ENCODE measurements at places on chromosomes 3 and 15.

DNA sequence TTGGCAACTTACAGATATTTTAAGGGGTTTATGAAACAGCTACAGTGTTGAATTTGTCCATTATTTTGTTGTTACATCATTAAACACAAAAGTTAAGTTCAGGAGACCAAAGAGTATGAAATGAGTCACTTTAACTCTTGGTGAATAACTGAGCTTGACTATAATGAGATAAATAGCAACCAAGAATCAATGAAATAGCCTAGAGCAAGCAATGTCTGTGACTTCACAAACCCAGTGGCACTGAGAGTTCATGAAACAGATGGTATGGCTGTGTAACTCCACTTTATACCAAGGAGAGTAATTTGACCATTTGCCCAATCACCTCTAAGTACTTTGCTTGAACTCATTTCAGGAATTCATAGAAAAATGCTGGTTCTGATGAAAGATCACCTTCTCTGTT, 169.6 kb upstream of the GADL1 start:
- DNase-seq: no peak

GRCh38 chr15:92510163-92510882, 116.6 kb downstream of the ST8SIA2 start:
- no peak for DNase-seq

DNA sequence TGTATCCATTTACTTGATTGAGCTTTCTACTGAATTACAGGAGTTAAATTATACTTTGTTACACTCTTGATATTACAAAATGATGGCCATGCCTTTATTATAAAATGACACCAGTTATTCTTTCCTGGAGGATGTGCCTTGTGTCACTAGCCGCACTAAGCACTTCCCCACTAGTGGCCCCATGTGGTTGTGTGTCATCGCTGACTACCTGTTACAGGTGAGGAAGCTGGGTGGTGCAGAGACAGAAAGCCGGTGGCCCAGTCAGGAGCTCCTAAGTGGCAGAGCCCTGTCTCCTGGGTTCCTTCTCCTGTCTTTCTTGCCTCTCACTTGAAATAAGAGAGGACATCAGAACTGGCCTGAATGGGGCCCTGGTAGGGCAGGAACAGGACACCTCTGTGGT, 96.8 kb downstream of the IGF1R start:
- DNase-seq: no peak

DNA sequence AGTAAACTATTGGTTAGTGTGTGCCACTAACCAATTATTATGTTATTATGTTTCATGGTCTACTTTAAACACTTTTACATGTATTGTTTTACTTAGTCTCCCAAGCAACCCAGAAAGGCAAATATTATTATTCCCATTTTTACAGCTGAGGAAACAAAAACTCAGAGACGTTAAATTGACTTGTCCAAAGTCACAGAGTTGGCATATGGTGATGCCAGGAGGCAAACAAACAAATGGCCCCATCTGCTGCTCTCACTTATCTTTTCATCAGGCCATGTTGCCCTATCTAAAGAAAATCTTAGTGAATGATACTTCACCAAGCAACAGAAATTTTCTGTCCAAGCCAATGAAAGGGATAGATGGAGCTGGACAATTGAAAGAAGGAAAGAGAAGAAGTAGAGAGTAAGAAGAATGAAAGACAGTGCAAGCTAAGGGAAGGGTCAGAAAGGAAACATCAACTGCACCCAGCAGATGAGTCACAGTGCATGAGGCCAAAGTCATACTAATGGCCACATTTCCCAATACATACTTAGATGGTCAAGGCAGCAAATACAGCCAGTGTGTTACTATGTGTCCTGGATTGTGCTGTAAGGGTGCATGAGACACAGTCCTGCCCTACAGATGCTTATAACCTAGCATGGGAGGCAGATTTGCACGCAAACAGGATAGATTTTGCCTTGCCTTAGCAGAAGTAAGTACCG, 266.9 kb downstream of the KCNMB2 start:
- no peak for DNase-seq

DNA sequence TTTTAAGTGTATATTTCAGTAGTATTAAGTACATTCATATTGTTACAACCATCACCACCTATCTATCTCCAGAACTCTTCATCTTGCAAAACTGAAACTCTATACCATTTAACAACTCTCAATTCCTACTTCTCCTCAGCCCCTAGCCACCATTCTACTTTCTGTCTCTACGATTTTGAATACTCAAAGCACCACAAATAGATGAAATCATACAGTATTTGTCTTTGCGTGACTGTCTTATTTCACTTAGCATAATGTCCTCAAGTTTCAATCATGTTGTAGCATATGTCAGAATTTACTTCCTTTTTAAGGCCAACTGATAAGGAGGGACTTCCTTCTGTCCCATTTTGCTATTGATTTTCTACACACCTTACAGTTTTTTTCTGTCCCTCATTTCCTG, 593.3 kb downstream of the FHIT start:
- DNase-seq: no peak

GRCh38 chr3:160126051-160126450, 99.2 kb upstream of the C3orf80 start:
- no peak for DNase-seq

DNA sequence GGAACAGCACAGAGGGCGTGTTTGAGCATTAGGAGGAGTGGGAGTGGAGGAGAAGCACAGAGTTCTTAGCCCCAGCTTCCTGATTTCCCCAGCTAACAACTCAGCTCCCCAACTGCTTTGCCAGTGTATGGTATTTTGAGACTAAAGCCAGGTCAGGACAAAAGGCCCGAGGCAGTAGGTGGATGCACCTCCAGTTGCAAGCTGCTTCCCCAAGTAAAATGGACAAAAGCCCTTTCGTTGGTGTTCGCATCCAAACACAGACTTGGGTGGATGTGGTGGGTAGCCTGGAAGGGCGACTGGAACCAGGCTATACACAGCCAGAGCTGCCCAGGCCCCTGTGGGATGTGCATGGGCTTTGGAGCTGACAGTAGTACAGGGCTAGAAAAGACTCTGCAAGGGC, 12.3 kb upstream of the EHD4 start:
- DNase-seq: no peak

DNA sequence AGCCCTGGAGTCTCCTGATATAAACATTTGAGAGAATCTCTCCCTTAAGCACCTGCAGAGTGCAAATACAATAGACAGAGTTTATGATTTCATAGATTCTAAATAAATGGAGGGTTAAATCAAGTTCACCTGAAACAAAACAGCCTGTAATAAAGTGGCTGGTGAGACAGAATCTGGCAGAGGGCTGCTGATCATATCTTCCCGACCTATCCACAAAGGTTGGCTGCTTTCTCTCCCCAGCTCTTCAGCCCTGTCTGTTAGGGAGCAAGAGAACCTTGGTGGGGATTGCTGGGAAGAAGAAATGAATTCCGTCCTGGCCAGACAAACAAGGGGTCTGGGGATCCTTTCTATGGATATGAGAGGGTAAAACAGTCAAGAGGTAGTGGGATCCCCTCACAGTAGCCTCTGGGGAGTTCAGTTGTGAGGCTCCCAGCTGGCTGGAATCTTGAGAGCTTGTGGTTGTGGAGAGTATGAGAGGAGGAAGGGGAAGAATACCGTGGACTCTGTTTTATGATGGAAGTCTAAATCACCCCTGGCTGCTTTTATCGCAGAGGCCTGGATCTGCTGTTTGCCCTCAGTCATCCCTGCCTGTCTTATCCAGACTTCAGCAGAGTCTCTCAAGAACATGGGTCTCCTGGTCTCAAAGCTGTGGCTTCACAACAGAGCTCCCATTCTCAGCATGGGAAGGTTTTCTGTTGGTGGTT, 451.3 kb downstream of the NTRK3 start:
- no peak for DNase-seq

DNA sequence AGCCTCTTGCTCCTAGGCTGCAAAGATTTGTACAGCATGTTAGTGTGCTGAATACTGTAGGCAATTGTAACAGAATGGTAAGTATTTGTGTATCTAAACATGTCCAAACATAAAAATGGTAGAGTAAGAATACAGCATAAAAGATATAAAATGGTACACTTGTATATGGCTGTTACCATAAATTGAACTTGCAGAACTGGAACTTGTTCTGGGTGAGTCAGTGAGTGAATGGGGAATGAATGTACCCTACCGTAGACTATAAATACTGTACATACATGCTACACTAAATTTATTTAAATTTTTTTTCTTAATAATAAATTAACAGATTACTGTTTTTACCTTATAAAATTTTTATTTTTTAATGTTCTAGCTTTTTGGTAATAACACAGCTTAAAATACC, 858.7 kb downstream of the ROBO2 start:
- no peak for DNase-seq

DNA sequence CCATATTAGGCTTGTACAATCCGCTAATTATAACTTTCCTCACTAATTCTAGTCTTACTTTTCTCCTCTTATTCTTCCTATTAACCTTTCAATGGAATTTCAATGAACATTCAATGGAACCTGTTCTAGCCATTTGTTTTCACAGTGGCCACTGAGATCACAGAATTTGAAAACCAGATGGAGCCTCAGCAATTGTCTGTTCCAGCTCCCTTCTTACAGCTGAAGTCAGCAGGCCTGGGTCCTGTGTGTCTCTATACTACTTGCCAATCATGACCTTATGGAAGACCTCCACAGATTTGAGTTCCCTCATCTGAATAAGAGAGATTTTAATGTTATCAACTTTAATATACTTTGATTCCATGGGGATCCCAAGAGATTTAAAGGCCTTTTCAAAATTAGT, 36.6 kb downstream of the TJP1 start:
- DNase-seq: no peak

- no peak for DNase-seq
Observed at GRCh38 chr3:9951598-9951961, 628 bp downstream of the PRRT3 start.

- DNase-seq: no peak
Observed at GRCh38 chr15:40697916-40698315, 2.9 kb downstream of the RAD51 start.

DNA sequence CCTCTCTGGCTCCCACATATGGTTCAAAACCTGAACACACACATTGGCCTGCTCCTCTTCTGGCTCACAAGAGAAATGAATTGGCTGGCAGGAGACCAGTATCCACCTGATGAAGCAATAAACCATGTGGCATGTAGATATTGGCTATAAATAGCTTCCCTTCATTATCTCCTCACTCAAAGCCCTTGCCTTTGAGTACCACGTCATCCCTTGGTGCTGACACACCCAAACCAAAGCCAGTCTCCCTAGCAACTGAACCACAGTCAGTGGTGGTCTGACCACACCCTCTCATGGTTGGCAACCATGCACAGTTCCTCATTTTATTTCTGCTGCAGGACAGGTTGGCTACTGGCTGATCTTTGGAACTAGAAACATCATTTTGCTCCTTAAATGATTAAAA, 98.8 kb downstream of the ZNF621 start:
- DNase-seq: peak; percentile 94

- no peak for DNase-seq
Observed at GRCh38 chr15:36601497-36601932, 22.1 kb downstream of the CDIN1 start.

- DNase-seq: no peak
Observed at GRCh38 chr3:101104321-101104720, 111.1 kb upstream of the ABI3BP start.

GRCh38 chr3:141368925-141369794, 856 bp downstream of the ZBTB38 start:
- DNase-seq: no peak

GRCh38 chr3:149470381-149470780, 4.1 kb upstream of the TM4SF4 start:
- DNase-seq: no peak

DNA sequence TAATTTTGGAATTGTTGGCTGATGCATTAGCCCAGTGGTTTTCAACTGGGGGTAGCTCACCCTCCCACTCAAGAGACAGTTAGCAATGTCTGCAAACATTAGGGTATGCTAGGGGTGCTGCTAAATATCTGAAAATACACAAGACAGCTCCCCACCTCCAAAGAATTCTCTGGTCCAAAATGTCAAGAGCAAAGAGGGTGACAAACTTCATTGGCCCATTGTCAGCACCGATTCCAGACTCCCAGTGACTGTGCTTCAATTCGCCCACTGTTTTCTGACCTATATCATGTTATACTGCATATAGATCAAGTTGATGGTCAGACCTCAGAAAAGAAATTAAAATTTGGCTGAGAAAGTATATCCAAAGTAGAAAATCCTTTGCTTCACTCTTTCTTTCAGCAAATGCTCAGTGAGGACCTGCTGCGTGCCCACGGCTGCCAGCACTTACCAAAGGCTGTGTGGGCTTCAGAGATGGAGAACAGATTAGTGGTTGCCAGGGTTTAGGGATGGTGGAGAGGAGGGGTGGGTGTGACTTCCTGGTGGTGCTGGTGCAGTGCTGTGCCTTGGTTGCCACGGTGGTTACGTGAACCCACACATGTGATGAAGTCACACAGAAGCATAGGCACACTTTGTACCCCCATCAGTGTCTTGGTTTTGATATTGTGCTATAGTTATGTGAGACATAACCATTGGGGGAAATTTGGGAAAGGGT, 204.0 kb downstream of the PLCL2 start:
- no peak for DNase-seq

DNA sequence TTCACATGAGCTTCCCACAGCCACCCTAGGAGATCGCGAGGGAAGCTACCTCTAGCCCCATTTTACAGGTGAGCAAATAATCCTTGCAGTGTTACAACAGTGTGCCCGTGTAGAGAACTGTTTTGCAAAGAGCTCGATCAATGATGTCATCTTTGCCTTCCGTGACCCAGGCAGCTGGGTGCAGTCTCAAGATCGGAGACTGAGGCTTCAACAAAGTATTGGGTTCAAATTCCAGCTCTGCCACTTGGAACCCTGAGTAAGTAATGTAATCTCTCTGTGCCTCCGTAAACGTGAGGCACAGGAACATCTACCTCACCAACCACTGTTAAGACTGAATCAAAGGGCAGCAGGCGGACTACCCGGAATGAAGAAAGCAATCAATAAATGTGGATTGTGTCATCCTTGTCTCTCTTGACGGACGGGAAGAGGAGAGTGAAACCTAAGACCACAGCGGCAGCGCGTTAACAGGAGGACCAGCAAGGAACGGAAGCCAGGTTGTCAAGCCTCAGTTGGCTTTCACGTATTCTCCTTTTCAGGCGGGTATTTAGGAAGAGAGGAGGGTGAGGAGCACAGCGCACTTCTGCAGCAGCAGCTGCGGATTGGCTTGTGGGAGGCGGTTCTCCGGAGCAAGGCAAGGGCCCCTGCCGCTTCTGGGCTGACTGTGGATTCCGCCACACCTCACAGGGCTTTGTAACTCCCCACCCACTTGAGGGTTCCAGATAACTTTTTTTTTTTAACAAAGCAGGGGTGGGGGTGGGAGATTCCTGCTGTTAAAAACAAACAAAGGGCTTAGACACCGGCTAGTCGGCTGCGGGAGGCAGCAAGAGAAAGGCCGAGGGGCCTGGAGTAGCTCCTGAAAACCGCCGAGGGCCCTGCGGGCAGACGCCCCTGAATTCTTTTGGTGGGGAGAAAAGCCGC, 1.5 kb upstream of the SMAD3 start:
- peak; percentile 26 for DNase-seq

GRCh38 chr3:58325525-58325992, 7.1 kb upstream of the PXK start:
- DNase-seq: no peak

Data from SIG-M5 (cell line).